ENCODE measurements at places on chromosomes 3 and 15. TPM values are rescaled to one million over a fixed set of nuclear protein-coding genes. Genes with fewer than 3 reads are reported as not detected.

The GABRA5 gene
- total RNA-seq = not detected

The PTH1R gene
- not detected for total RNA-seq

The SH2D7 gene
- not detected for total RNA-seq

The TGM5 gene
- total RNA-seq = not detected

The AADACL2 gene
- not detected for total RNA-seq

The CLDN11 gene
- total RNA-seq = not detected

The CLRN1 gene
- not detected for total RNA-seq

The PRR20G gene
- not detected for total RNA-seq

The LSAMP gene
- not detected for total RNA-seq

The DNASE1L3 gene
- not detected for total RNA-seq

The SLC9C1 gene
- total RNA-seq = not detected

The DAG1 gene
- 19.9 TPM for total RNA-seq

The PROK2 gene
- 0.43 TPM for total RNA-seq

The EIF4G1 gene
- total RNA-seq = 235 TPM

The LRRC31 gene
- not detected for total RNA-seq

The IQCF5 gene
- total RNA-seq = not detected

The CTXN2 gene
- not detected for total RNA-seq

The ATP11B gene
- 122 TPM for total RNA-seq

The KIF15 gene
- total RNA-seq = 0.24 TPM

Measured in CD8-positive, alpha-beta T cell (primary cell).